ENCODE measurements at places on chromosomes 6 and 20.
A peak's percentile ranks its signal among the peaks of the same experiment; 100 is the strongest.

DNA sequence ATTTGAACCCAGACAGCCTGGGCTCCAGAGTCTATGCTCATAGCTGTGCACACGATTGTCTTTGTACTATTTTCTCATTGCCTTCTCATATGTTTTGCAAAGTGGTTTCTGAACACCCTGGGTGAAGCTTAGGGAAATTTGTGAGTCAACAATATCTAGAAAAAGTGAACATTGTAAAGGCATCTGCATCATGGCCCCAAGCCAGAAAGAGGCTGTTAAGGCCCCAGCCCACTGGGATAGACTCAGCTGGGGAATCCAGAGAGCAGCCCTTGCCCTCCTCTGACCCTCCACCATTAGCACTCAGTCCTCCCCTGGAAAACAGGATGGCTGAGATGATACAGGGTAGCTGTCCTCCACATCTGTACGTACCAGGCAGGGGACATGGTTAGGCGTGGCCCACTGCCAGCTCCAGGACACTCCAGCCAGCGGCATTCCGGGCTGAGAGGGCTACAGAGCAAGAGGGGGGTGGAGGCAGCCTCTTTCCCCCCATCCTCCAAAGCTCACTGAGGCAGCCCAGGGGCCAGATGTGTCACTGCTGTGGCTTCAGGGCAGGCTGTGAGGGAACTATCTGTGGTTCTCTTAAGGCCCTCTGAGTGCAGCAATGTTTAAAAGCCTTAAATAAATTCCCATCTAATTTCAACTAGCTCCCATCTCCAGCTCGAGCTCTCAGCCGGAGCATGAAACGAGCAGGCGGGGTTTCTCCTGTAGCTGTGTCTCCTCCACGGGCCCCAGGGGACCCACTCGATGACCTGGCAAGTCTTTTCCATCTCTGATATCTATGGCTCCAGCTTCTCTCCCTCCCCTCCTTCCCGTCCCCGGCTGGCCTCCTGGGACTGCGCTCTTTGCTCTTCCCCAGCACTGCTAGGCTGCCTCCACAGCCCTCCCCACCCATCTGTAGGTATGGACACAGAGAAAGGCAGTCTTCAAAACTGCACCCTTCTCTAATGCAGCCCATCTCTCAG lies 209.4 kb upstream of the LRFN2 start:
- no peak for DNase-seq

DNA sequence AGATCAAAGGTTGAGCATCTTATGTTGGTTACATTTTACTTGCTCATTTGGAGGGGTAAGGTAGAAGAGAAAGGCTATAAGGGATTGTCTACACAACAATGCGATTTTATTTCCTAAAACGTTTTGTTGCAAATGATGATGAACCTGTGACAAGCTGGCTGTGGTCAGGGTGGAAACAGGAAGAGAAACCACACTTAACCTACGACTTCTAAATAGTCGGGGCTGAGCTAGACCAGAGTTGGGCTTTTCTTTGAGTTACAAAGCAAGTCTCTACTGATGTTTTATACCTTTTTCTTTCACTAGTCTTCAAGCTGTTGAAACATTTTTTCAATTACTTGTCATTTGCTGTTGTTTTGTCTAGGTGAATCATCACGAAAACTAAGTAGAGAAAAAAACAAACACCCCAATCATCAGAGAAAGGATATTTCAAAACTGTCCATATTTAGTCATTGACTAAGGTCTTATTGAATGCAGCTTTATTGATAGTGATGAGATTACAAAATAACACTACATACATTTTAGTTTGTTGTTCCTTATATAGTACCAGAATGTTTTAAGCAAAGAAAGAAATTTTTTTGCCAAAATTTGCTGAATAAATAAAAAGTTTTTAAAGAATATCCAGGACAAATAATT lies 18.0 kb downstream of the KLHL31 start:
- peak; percentile 41 for DNase-seq

DNA sequence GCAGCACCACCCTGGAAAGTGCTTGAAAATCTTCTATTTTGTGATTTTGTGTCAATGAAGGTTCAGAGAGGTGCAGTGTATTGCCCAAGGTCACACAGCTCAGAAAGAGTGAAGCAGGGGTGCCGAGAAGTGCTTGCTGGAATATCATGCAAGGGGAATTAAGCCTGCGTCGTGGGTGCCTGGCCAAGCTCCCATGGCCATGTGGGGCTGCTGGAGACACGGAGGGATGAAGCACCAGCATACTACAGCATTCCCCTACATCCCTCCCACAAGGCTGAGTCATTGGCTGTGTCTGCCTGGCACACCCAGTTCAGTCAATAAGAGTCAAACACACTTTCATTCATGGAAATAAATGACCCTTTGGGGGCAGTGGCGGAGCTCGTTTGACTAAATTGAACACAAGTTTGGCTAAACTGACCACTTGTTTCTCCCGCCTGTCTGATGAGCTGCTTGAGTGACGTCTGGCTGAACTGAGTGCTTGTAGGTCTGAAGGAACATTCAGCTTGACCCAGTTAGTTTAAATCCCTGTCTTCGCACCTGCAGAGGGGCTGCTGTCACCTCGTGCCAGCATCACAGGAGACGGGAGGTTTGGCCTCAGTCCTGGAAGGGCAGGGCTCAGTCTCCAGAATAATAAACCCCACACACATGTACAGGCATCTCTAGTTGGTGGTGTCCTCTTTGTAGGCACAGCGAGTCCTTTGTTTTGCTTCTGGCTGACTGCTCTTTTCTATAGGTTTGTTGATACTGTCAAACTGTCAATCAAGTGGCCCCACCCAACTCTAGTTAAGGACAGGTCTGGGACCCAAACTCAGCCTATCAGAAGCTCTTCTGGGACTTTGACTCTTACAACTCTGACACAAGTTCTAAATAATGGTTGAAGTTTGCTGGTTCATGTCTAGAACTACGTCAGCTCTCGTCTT lies 8.4 kb upstream of the TGM2 start:
- DNase-seq = no peak

GRCh38 chr20:39117491-39117890 lies 155.3 kb downstream of the DHX35 start:
- DNase-seq = no peak

- DNase-seq = no peak
Observed at GRCh38 chr6:106561686-106562405, 67.5 kb downstream of the RTN4IP1 start.

- DNase-seq = no peak
Observed at GRCh38 chr6:1575210-1576041, 34.3 kb upstream of the FOXC1 start.

DNA sequence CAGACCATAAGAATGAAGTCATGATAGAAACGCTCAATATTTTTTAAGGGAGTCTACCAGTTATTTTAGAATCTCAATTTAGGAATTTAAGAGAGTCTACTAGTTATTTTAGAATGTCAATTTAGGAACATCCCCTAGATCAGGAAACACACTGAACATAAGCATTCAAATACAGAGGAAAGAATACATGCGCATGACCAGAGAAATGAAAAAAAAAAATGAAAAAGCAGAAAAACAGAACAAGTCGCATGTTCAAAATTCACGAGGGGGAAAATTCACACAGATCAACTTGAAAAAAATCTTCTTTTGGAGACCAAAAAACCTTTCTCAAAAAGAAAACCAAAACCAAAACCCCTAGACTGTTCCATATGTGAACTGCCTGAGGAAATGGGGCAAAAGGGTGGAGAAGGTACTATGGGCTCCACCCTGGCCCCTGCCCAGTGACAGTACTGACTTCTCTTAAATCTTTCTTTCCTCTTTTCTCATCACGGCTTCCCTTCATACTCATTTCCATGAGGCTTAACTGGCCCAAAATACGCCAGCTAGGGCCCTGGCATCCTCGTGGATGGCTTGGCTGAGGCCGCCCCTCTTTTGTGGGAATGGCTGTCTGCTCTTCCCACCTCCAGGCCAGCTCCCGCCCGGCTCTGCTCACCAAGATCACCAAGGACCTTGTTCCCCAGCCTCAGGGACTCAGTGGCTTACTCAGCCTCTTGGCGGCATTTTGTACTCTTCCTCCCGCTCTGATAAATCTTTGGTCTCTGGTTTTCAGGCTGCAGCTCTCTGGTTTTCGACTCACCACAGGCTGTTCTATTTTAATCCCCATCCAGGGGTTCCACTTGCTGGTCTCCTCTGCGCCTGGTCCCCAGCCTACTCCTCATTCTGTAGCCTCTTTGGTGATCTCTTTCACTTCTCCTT lies 11.2 kb downstream of the ZBTB2 start:
- DNase-seq = peak; percentile 36

DNA sequence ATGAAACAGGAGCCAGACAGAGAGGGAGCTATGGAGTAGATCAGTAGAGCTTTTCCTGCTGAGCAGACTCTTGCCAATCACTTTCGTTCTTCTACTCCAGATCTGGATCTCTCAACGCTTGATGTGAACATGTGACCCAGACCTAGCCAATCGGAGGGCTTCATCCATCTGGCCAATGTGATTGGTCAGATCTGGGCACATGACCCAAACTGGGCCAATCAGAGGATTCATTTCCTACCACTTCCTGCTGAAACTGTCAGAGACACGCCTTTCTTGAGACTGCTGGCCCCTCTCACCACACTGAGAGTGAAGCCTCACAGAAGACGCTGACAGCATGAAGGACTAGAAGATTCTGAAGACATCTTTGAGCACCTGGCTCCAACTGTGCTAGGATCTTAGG lies 44.2 kb upstream of the ZMYND8 start:
- DNase-seq = no peak

DNA sequence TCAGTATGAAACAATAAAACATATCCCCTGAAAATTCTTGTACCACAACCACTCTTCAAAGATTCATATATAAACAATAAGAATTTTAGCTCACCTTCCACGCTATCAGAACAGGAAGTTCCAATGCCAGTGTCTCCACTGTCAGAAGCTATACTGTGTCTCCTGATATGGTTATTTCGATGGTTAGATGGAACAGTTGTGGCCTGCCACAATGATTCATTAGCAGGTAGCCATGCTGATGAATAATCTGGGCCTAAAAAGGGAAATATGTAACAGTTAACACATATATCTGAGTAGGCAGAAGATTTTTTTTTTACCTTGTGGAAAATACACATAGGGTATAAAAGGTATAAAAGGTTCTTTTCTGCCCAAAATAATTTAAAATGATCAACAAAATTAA lies 19.0 kb downstream of the CEP85L start:
- DNase-seq = no peak

DNA sequence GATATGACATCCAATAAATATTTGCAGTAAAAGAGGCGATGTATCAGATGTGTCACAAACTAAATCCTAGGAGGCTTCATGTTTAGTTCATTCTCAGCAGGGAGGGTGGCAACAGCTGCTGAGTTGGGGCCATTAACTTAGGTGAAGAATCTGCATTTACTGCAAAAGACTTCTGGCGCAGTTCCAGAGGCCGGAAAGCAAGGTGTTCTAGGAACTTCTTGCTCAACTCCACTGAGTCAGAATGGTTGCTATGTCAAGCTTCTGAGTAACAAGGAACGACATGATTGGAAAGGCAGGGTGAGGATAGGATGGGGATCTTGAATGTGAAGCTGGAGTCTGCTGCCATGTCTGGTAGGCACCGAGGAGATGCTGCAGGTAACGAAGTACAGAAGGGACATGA lies 11.7 kb downstream of the ADNP start:
- DNase-seq = peak; percentile 13

DNA sequence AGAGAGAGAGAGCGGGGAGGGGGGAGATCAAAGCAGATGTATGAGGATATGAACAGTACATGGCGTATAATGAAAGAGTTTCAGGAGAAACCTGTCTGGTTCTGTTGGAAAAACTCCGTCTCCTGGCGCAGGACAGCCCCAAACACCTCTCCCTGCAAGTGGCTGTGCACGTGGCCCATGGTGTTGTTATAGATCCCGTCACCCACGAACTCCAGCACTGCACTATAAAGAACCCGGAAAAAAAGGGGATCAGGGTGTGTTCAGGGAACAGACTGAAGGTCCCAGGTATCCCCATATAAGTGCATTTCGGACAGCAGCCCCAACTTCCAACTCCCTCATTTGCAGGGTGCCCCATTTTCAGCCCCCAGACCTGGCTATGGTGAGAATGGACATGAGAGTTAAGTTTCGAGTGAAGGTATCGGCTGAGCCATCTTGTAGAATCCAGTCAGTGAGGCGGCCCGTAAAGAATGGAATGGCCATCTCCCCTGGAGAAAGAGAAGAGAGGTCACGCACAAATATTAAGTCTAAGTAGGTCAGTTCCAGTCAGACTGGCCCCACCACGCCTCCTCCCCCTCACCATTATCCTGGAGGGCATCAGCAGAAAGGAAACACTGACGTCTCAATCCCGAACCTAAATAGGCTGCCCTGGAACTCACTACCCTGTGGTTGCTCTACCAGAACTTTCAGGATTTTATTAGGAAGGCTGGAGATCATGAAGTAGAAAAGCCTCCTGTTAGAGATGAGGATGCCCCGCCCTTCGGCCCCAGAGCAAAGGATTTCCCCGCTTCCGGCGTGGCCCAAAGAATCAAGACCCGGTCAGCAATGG lies 1.3 kb downstream of the TAP1 start:
- DNase-seq = peak; percentile 40

DNA sequence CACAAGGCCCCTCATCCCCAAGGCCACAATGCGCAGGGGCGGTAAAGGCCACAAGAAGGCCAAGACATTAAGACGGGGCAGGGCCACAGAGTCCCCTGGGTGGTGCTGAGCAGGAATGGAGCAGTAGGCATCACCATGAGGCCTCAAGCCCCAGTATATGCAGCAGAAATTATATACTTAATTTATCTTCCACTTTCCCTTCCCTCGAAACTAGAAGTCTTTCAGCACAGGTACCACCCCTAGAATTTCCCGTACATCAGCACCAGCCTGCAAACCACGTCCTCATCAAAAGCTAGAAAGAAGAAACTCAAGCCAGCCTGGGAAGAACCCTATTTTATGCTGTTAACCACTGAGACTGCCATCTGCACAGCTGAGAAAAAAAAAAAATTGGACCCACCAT lies 89.4 kb downstream of the PLG start:
- DNase-seq = no peak

DNA sequence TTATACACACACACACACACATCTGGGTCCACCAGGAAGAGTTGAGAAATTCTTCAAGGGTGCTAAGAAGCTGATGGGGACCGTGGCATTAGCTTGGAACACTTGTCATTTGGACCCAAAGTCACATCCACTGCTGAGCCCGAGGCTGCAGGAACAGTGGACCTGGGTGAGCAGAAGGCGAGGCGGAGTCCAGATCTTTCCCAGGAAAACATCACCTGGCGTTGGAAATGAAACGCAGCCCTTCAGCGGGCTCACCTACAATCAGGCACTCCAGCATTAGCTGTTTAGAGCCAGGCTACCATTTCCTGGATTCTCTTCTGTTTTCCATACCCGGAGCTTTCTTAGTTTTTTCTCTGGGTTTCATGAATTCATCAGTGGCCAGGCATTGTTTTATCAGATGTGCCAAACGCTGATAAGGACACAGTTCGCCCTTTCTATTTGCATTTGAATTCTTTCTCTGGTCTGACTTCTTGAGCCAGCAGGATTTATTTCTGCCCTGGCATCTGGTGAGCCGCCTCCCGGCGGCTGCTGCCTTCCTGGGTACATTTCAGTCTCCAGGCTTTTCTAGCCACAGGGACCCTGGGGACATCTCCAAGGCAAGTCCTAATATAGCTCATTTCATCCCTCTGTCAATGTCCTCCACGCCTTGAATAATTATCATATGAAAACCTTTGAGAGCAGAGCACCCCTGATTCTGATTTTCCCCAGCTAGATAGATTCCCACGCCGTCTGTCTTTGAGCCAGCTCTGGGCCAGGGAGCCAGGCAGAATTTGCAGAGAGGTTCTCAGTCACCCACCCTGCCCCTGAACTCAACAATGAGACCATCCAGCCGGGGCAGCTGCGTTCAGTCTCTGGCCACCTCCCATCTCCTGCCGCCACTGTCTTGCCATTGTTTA lies 170.9 kb downstream of the TTLL2 start:
- DNase-seq = no peak

- no peak for DNase-seq
Observed at GRCh38 chr6:45576648-45577624, 199.2 kb upstream of the SUPT3H start.
